ENCODE measurements at places on chromosomes 16 and 17.

DNA sequence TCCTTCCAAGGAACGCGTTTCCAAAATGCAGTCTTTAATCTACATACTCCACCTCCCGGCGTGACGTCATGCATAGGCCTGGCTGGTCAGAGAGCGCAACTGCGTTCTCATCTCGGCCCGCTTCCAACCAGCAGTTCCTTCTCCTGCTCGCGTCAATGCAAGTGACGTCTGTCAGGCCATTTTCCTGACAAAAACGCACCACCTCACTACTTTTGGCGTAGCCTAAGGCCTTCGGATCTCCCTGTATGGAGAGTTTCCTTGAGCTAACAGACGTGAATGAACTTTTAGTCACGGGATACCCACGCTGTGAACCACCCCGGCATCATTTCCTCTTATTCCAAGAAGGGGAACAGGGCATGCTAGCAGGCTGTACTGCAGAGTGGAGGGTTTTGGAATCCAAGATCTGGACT, 25.0 kb downstream of the TEX14 start:
- DNase-seq: no peak

GRCh38 chr17:47967607-47968252, 3.2 kb upstream of the CDK5RAP3 start:
- DNase-seq: no peak

DNA sequence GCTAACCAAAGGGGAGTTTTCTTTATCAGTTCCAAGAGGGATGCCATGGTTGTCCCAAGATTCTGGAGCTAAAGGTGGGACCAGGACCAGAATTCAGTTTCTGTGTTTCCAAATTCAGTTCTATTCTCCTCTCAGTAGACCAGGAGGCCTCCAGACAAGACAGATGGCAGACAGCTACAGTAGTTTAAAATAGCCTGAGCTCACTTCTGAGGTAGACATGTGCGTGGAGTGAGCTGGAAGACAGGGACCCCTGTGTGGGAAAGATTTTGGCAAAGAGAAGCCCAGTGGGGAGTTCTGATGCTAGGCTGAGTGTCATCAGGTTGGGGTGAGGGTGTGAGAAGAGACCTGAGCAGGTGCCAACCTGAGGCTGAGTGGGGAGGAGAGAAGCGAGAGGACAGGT, 95.4 kb downstream of the PRKCB start:
- DNase-seq: no peak

DNA sequence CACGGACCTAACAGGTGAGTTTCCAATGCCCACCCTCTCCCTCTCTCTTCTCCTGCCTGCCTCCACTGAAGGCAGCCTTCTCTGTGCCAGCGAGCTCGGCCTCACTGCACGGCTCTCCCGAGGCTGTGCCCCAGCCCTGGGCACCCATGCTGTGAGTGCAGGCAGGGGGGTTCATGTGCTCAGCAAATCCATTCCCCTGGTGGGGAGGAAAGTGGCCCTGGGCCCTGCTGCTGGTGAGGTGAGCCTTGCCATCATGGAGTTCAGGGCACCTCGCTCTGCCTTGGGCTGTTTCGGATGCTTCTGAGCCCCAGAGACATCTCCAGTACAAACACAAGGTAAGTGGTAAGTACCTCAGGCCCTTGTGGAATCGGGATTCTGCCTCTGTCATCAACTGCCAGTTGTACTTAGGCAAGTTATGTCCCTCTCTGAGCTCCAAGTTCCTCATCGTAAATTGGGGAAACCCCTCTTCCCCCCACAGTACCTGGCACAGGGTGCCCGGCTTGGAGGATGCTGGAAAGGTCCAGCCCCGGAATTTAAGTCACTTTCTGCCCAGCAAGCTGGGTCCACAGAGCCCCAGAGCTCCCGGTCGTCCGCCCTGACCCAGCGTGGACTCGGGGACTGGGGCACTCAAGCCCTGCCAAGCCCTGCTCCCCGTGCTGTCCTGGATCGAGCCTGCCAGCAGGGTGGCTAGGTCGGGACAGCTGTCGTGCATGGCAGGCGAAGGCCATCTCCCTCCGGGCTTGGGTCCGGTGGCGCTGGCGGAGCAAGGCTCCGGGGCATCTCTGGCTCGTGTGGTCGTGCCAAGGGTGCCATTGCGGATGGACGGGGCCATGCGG, 684 bp upstream of the NUDT16L1 start:
- no peak for DNase-seq

GRCh38 chr17:50935221-50935995, 69.3 kb upstream of the TOB1 start:
- no peak for DNase-seq

DNA sequence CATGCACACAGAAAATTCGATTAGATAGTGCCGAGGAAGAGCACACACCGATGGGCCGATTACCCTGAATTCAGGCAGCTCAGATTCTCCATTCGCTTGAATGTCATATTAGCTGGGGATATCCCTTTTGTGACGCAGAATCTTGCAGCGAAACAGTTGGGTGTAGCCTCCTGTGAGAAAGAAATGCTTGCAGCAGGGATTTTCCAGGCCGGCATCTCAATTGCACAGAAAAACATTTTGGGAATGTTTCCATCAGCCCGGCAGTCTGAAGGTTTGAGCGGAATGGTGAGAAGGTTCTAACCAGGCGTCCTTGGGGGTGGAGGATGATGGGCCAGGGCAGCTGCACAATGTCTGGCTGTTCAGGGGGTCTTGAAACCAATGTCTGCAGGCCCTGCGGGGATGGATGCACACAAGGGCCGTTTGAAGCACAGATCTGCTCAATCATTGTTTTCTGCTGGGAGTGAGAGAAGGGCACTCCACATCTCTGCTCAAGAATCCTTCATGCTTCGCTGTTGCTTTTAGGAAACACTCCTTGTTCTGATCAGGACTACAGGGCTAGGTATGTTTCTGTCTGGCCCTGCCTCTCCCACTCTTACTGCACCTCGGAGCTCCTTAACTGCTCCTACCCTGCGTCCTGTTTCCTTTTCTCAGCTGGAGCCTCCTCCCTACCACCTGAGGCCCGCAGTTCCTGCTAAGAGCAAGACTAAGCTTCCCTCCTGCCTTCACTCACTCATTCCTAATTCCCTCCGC, 94.6 kb downstream of the CMIP start:
- no peak for DNase-seq

DNA sequence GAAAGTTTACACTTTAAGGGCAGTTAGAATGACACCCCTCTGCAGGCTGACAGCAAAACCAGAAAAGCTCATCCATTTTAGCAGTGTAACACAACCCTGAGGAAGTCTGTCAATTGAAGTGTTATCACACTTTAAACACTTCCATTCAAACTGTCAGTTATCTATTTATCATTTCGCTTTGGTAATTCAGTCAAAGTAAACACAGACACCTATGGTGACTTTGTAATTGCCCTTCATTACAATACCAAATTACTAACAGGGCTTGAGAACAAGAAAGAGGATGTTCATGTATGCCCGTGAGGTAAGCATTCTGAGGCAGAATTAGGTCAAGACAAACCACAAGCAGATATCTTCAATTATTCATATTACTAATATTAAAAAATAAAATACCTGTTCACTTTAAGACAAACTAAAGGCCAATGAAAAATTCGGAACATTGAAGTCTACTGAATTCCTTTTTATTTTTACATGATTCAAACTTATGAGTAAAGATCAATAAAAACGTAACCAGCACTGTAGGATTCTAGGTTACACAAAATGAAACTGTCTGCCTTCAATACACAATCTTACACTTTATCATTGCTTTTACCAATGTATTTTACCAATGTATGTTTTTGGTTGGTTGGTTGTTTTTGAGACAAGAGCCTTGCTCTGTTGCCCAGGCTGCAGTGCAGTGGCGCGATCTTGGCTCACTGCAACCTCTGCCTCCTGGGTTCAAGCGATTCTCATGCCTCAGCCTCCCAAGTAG, 57.1 kb downstream of the BRIP1 start:
- no peak for DNase-seq

- no peak for DNase-seq
These were observed 3.1 kb upstream of the IGFBP4 start for GRCh38 chr17:40440166-40440565.

- no peak for DNase-seq
These were observed 26.8 kb downstream of the METTL16 start for GRCh38 chr17:2484876-2485275.

- DNase-seq: no peak
These were observed 26.1 kb downstream of the SLC5A10 start for GRCh38 chr17:18978050-18978449.

GRCh38 chr17:58564971-58565370, 50.5 kb upstream of the MTMR4 start:
- no peak for DNase-seq

- DNase-seq: no peak
These were observed 99.9 kb downstream of the RPTOR start for GRCh38 chr17:80644536-80644935.

DNA sequence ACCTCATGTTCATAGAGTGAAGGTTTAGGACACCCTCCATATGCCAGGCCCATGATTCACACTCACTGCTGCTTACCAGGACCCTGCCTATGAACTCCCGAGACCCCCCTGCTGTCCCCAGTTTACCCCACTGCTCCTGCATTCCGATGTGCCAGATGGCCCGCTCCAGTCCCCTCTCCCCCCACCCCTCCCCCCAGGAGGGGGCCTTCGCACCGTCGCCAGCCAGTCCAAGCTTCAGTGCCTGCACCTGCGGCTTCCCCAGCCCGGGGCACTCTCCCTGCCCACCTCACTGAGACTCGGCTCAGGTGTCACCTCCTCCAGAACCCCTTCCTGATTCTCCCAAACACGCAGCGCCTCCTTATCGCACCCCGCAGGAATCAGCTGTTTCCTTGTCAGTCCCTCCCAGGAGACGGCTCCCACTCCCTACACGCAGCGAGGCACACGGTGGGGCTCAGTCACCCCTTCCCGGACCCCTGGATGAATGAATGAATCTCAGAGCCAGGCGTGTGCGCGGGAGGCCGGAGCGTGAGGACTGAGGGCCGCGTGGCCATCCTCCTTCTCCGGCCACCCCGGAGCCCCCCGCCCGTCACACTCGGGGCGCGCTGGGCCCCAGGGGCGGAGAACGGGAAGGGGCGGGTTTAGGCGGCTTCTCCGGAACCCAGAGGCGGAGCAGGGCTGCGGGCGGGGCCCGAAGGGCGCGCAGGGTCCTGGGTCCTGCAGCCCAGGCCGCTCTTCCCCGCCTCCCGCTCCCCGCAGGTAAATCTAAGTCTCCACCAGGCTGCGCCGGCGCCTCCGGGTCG, 1.6 kb downstream of the MYO1C start:
- DNase-seq: no peak

DNA sequence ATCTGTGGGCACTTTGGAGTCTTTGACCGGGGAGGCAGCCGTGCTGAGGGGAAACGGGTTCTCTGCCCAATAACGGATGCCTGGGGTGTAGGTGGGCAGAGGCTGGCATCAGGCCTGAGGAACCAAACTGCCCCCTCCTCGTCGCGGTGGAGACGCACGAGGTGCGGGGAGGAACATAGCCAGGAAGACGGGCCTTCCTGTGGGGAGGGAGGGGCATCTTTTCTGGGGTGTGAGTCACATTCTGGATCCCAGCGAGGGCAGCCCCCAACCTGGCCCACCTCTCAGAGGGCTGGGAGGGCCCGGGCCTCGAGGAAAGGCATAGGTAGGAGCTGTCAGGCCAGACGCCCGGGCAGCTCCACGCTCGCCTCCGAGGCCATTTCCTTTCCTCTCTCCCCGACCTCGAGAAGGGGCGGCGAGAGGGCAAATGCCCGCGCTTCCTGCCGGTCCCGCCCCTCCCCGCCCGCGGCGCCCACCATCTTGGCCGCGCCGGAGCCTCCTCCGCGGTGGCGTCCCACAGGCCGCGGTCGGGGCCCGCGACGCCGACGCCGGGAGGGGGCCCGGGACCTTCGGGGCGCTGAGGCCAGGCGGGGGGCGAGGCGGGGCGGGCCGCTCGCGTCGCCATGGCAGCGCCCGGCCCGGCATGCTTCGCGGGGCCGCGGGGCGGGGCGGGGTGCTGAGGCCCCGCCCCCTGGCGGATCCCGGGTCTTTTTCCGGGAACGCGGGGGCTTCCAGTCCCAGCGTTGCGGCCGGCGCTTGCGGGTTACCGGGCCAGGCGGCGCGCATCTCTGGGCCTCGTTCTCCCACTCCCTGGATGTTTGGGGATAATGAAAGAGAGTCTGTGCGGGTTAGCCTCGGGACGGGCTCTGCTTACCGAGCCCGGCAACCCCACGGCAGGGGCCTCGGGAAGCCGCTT, 13.2 kb downstream of the RAI1 start:
- DNase-seq: peak; percentile 65
